CD4-positive, alpha-beta T cell treated with Interleukin-6 for 4 hours (primary cell): ENCODE measurements at places on chromosomes 16 and 17.
A peak's percentile ranks its signal among the peaks of the same experiment; 100 is the strongest.

DNA sequence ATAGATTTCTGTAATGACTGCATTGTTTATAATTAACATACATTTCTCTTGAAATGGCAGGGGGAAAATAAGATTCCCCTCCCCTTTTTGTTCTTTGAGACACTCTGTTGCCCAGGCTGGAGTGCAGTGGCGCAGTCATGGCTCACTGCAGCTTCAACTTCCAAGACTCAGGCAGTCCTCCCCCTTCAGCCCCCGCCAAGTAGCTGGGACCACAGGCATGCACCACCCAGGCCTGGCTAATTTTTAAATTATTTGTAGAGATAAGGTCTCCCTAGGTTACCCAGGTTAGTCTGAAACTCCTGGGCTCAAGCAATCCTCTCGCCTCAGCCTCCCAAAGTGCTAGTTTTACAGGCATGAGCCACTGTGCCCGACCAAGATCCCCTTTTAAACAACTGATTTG is 67.7 kb downstream of the KATNIP start:
- no peak for DNase-seq

DNA sequence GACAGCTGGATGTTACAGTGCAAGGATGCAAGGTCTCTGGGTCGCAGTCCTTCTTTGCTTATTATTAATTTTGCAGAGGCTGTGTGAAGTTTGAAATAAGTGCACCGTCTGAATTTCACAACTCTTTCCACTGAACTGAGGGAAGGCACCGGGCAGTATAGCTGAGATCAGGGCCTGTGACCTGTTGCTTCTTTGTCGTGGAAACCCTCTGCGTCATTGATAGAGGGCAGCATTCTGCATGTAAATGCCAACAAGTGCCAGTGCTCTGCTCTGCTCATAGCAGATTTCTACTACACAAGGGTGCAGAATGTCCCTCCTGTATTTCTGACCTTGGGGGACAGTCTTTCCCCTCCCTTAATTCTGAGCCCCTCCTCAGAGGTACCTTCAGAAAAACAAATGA is 26.0 kb downstream of the CD300LF start:
- DNase-seq = no peak

GRCh38 chr17:72539981-72540897 is 419.4 kb downstream of the SOX9 start:
- DNase-seq = peak; percentile 39

GRCh38 chr17:10385871-10386270 is 13.1 kb upstream of the MYH13 start:
- no peak for DNase-seq

DNA sequence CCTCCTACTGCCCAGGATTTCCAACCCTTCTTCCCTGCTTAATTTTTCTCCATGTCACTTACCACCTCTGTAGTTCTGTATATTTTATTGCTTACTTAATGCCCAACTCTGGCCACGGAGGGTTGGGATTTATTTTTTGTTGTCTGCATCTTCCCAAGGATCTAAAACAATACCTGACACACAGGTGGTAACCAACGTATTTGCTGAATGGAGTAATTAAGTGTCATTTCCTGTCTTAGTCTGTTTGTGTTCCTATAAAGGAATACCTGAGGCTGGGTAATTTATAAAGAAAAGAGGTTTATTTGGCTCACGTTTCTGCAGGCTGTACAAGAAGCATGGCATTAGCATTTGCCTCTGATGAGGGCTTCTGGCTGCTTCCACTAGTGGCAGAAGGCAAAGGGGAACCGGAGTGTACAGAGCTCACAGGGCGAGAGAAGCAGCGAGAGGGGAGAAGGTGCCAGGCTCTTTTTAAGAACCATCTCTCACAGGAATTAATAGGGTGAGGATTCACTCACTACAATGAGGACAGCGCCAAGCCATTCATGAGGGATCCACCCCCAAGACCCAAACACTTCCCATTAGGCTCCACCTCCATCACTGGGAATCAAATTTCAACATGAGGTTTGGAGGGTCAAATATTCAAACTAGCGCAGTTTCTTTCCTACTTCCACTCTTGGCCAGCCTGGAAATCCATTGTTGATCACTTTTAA is 44.8 kb downstream of the ERN1 start:
- no peak for DNase-seq

DNA sequence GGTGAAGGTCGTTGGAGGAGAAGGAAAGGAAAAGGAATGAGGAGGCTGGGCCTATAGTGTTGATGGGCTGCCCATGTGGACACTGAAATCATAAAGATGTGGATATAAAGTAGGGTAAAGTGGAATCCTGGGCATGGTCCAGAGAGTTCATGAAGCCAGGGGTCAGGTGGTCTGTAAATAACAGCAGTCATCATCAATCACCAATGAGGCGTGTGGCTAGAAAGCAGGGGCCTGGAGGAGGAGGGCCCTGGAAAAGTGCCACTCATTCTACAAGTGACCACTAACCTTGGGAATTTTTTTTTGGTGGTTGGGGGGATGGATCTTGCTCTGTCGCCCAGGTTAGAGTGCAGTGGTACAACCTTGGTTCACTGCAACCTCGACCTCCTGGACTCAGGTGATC is 115.3 kb upstream of the NOL11 start:
- no peak for DNase-seq

DNA sequence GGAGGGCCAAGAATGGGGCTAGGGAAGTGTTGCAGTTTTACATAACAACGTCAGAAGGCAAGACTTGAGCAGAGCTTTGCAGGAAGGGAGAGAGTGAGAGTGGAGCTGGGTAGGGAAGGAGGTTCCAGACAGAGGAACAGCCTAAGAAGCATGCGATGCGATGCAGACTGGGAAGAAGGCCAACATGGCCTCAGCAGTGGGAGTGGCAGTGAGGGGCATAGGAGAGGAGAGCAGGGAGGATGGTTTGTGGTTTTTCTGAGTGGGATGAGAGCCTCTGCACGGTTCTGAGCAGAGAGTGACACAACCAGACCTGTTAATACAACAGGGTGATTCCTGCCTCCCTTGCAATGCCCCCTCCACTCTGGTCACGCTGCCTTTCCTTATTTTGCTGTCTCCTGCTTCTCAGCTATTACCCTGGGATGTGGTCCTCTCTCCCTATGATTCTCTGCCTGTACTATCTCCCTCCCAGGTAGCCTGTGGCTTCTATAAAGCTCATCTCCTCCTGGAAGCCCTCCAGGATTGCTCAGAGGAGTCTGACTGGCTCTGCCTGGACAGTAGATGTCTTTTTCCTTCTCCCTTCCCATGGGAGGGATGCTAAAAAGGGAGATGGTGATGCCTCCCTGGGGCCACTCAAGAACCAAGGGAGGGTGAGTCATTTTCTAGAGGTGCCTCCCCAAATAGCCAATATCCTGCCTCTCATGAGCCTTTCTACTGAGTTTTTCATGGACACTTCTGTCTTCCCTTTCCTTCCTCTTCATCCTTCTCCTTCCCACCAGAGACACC is 38.7 kb upstream of the NGFR start:
- DNase-seq = no peak

GRCh38 chr16:4945560-4946502 is 8.9 kb upstream of the PPL start:
- DNase-seq = no peak

GRCh38 chr17:82332669-82333278 is 792 bp downstream of the SECTM1 start:
- DNase-seq = peak; percentile 55

- DNase-seq = no peak
Observed at GRCh38 chr17:78583091-78583490, 5.9 kb upstream of the DNAH17 start.

- no peak for DNase-seq
Observed at GRCh38 chr16:80684136-80684765, 120.1 kb downstream of the CDYL2 start.

- no peak for DNase-seq
Observed at GRCh38 chr17:64532409-64532808, 25.6 kb downstream of the CEP95 start.

- no peak for DNase-seq
Observed at GRCh38 chr16:22063888-22064467, 28.4 kb upstream of the VWA3A start.

GRCh38 chr16:62370445-62370844 is 334.2 kb upstream of the CDH8 start:
- DNase-seq = no peak

DNA sequence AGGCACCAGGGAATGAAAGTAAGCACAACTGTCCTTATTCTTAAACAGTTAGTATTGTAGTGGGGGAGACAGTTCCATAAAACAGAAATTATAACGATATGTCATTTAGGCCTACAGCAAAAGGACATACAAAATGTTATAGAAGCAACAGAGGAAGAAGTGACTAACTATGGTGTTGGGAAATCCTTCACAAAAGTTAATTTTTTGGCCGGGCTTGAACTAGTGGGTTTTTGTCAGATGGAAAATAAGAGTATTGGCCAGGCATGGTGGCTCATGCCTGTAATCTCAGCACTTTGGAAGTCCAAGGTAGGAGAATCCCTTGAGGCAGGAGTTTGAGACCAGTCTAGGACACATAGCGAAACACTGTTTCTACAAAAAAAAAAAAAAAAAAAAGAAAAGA is 127.8 kb downstream of the SSH2 start:
- no peak for DNase-seq

DNA sequence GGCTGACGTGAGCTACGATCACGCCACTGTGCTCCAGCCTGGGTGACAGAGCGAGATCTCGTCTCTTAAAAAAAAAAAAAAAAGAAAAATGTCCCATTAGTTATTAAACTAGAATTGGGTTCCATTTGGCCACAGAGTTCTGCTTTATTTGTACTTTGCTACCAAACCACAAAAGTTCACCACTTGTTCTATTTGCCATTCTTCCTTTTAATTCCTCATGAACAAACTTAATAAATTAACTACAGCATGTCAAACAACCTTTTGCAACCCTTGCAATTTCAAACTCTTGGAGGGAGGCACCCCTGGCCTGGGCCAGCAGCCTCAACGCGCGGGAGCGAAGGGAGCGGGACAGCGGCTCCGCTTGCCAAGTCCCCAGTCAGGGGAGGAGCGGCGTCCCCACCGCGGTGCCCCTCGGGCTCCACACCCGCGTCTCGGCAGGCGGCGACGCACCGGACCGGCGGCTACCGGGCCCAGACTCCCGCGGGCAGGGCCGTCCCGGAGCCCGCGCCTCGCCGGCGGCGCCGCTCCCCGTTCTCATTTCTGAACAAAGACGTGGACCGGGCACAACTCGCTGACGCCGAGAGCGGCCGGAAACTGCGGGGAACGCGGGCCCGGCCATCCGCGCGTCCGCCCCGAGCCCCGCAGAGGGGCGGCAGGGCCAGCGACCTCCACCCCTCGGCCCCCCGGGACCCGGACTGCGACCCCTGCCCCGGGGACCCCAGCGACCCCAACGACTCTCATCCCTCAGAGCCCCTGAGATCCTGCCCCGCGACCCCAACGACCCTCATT is 775 bp downstream of the CYTH1 start:
- peak; percentile 57 for DNase-seq

- DNase-seq = no peak
Observed at GRCh38 chr17:28447396-28447760, 26.1 kb upstream of the SLC13A2 start.

- no peak for DNase-seq
Observed at GRCh38 chr17:76844846-76845245, 23.4 kb upstream of the MGAT5B start.

GRCh38 chr17:66578781-66579489 is 256.0 kb upstream of the CACNG5 start:
- DNase-seq = no peak

DNA sequence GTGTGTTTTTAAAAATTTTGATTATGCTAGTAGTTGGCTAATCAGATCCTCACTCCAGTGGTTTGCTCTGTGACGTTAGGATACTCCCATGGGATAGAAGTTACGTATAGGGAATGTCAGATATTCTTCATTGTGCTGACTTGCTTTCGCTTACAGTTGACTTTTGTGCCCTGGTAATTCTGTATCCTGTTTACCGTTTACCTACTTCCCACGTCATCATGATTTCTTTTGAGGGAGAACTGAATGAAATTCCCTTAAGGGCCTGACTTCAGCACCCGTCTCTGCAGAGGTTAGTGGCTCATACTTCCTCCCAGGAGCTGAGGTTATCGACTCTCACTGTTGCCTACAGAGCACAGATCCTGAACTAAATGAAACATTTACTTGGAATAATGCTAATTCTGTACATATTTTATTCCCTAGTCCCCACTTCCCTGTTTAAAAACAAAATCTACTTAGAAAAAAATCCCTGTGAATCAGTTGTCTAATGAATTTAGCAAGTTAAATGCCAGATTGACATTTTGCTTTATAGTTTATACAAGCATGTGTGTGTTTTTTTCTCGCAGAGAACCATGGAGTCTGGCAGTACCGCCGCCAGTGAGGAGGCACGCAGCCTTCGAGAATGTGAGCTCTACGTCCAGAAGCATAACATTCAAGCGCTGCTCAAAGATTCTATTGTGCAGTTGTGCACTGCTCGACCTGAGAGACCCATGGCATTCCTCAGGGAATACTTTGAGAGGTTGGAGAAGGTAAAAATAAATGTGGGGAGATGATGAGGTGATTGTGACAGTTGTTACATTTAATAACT is 2.8 kb downstream of the PRKAR1A start:
- no peak for DNase-seq

GRCh38 chr16:20300312-20301097 is 26.8 kb downstream of the GP2 start:
- DNase-seq = peak; percentile 2

GRCh38 chr16:72612256-72612655 is 435.7 kb downstream of the ZFHX3 start:
- DNase-seq = no peak

- DNase-seq = no peak
Observed at GRCh38 chr17:34850023-34850422, 111.2 kb downstream of the CCT6B start.

GRCh38 chr17:66468241-66469087 is 166.1 kb downstream of the PRKCA start:
- DNase-seq = no peak

DNA sequence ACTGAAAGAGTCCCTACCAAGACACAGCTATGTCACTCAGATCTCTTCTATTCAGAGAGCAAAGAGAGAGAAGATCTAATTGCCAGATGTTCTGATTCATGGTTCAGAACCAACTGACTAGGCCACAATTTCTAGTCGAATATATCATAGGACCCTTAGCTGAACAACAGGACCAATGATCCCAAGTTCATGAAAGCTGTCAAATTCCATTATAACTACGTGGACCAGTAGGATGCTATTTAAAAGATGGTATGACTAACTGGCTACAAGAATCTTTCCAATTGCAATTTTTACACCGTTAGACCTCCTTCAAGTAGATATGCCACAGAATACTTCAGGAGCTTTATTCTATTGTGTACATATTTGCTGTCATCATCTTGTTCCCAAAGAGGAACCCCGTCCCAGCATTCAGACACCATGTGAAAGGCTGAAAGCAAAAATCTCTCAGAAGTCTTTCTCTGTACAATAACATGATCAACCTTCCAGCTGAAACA is 26.0 kb downstream of the DCUN1D3 start:
- DNase-seq = peak; percentile 5

DNA sequence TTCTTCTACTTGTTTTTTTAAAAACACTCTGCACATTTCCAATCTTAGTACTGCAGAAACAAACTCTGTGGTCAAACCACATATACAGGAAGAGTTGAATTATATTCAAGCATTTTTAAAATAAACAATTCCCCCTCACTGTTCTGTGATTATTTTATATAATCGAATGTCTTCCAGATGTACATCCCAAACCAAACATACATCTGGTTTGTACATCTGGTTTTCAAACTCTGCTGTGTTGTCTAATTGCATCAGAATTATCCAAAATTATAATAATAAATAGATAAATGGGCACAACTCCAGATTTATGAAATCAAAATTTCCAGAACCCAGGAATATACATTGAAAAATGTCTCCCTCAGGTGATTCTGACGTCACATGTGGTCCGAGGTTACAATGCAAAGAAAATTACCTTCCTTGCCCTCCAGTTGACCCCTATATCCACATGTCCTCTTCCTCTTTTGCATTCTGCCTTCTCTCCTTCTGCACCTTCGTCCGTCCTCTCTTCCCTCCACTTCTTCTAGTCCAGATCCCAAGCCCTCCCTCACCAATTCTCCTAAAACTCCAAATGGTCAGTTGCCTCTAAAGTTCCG is 13.3 kb upstream of the CCDC144A start:
- DNase-seq = no peak
